Activated naive CD4-positive, alpha-beta T cell treated with anti-CD3 and anti-CD28 coated beads, Interleukin-2, amount 50 U/mL, for 72 hours (primary cell): ENCODE measurements at places on chromosomes 1 and 21.

- peak; percentile 67 for DNase-seq
These were observed 3.9 kb upstream of the PRKCZ start for GRCh38 chr1:2046174-2046917.

DNA sequence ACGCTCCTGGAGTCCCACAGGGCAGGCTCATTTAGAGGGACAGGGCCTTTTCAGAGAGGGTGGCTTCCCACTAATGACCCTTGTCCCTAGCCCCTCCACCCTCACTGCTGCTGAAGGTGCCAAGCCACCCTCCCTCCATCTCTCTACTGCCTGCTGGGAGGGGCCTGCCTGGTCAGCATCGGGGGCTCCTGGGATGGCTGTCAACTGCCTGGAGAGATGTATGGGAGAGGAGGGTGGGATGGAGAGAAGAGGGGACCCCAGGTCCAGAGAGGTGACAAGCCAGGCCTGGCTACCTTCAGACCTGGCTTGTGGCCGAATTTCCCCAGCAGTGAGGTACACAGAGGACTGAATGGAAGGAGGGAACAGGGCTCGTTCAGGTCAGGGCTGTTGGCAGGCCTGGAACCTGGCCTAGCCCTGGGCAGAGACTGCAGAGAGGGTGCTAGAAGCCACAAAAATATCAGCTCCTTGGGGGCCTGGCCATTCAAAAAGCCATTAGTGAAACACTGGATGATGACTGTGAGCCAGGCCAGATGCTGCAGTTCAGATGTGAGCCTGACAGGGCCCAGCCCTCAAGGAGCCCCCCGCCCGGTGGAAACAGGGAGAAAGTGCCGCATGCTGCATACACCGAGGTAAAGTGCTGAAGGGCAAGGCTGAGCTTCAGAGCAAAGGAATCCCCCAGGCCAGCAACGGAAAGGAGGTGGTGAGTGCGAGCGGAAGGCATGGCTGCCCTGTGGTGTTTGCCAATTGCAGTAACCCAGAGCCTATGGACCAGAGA is 20.0 kb downstream of the MMEL1 start:
- DNase-seq: no peak

DNA sequence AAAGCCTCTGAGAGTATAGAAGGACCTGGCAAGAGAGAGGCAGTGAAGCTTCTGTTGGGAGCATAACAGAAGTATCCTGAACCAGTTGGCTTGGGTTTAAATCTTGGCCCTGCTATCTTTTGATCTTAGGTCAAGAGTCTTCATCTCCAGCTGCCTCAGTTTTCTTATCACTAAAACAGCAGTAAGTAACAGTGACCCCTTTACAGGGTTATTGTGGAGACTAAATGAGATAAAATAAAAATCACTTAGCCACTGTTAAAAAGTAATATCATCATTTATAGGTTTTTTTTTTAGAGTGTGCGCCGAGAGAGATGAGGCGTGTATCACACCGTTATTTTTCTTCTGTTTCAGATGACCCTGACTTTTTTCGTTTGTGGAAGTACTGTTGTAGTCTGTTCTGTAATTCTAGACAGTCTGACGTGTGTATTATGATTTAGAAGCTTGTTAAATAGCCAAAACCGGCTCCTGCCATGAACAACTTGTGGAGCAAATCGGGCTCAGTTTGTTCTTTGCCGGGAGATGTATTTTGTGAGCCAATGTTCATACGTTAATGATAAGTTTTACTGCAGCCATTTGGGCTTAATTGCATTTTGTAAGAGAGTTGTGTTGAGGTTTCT is 1.1 kb downstream of the THRAP3 start:
- DNase-seq: no peak

- DNase-seq: no peak
These were observed 52.1 kb upstream of the ERRFI1 start for GRCh38 chr1:8078176-8078671.

GRCh38 chr1:214712737-214713136 is 109.7 kb downstream of the CENPF start:
- no peak for DNase-seq

- DNase-seq: no peak
These were observed 78.6 kb downstream of the MAN1C1 start for GRCh38 chr1:25695090-25695770.

DNA sequence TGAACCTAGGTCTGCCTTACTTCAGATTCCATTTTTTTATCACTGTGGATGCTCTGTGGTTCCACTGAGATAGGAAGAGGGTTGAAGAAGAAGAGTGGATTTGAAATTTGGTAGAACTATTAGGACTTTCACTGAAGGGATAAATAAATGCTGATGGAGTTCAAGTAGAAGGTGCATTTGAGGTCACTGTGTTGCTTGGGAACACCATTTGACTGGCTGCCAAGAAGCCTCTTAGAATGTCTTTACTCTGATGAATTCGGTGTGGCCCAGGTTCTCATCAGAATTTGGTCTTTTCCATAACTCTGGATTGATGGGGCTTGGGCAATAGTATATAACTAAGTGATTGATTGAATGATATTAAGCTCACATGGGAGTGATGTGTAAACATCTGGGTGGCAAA is 11.9 kb downstream of the XPR1 start:
- DNase-seq: no peak

DNA sequence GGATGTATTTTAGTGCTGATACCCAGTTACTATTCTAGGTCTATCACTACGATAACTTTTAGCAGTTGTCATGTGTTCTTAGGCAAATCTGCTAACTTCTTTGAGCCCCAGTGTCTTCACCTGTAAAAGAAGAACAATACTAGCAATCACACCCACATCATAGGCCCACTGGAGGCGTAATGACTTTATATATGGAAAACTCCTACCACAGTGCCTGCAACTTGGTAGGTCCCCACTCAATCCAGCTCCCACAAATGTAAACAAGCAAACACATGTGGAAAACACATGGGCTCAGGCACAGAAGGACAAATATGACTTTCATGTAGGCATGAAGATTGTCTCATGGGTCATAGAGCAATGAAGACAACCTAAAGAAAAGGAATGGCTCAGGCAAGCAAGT is 115.8 kb downstream of the TBX19 start:
- DNase-seq: no peak

DNA sequence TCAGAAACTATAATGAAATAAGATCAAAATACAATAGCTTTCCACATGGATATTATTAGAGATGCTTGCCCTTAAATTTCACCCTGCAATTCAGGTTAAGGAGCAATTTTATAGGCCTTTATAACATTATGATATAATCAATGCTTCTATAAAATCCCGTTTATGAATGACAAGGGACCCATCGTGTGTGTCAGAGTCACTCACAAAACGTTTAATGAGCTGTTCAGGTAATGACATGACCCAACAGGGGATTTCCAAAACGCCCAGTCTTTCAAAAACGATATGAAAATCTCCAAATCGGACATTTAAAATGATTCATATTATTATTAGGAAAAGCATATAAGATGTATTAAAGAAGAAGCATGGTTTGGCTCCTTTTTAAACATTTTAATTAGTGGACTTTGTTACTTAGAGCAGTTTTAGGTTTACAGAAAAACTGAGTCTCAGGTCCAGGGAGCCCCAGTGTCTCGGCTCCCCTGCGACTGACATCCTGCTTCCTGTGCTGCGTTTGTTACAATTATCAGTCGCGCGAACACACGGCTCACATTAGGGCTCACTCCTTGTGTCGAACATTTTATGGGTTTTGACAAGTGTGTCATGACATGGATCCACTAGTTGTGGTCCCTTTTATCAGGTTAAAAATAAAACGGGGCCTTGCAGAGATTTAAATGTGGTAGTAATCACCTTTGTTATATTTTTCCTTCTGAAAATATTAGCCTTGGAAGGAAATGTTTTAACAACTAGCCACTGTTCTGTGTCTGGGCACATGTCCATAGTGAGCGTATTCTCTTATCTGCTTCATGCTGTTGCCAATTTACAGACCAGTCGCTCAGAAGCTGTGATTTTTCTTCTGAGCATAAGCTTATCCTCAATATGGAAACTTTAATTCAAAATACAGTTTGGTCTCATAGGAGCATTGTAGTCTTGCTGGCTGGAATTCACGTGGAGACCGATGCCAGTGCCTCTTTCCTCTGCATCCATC is 52.0 kb upstream of the POFUT2 start:
- DNase-seq: no peak

DNA sequence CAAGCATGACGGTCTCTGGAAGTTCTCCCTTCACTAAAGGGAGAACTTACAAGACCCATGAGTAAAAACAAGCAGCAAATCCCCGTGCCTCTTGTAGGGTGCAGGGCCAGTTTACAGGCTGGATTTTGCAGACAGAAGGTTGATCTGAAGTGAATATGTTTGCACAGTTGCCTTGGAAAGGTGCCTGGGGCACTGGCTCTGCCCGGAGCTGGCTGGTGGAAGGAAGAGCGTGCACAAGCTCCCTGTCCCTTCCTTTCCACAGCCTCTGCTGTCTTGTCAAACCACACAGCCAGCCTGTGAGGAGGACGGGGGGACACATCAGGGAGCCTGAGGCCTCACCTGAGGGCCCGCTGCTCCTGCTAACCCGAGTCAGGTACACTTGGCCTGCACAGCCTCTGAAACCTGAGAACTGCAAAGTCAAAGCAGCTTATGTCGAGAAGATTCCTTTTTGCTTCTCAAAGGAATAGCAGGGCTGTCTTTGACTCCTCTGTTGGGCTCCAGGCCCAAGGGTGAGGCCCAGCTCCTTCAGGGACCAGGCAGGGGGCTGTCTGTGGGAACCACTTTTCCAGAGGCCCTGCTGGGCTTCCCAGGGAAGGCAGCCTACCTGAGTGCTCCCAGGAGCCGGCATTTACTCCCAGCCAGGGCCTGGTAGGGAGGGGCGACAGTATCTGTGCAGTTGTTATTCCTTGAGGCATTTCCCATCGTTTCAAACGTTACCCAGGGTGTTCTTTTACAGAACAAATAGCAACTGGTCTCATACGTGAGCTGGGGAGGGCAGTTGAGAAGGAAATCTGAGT is 251.5 kb downstream of the SIPA1L2 start:
- DNase-seq: no peak

- no peak for DNase-seq
These were observed 41.8 kb downstream of the PTAFR start for GRCh38 chr1:28134651-28135207.

GRCh38 chr21:37528150-37528937 is 161.8 kb downstream of the DYRK1A start:
- DNase-seq: no peak

DNA sequence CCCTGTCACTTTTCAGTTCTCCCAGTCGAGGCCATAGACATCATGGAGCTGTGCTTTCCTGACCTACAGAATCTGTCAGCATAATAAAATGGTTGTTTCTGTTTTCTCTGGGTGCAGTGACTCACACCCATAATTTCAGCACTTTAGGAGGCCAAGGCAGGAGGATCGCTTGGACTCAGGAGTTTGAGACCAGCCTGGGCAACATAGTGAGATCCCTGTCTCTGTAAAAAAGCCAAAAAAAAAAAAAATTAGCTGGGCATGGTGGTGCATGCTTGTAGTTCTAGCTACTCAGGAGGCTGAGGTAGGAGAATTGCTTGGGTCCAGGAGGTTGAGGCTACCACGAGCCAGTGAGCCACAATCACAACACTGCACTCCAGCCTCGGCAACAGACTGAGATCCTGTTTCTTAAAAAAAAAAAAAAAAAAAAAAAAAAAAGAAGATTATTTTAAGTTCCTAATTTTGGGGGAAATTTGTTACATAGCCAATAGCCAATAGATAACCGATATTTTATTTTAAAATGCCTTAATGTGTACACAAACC is 196.2 kb downstream of the ADSS2 start:
- DNase-seq: no peak

DNA sequence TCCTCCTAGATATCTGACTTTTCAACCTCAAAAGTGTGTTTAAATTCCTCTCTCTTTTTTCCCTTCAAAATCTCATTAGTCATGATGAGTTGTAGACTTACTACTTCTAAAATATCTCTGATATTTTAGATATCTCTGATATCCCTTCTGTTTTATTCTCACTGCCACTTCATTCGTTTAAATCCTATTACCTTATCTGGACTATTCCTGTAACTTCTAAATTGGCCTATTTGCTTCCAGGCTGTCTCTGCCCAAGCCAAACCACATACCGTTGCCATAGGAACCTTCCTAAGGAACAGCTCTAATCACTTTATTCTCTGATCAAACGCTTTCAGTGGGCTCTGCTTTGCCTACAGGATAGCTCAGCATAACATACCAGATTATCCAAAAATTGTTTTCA is 333.1 kb upstream of the CHRM3 start:
- DNase-seq: no peak

- DNase-seq: no peak
These were observed at the start of gene CCDC18 for GRCh38 chr1:93180723-93181613. TSS of gene CCDC18 (plus strand) at chr1:93180724. CDS start at chr1:93183362, 2,638 bp downstream.

DNA sequence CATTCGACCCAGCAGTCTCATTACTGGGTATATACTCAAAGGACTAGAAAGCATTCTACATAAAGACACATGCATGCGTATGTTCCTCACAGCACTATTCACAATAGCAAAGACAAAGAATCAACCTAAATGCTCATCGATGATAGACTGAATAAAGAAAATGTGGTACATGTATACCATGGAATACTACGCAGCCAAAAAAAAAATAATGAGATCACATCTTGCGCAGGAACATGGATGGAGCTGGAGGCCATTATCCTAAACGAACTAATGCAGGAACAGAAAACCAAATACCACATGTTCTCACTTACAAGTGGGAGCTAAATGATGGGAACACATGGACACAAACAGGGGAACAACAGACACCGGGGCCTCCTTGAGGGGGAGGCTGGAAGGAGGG is 43.7 kb downstream of the ELF3 start:
- DNase-seq: no peak

GRCh38 chr1:119431836-119432235 is 16.9 kb downstream of the HSD3B2 start:
- DNase-seq: no peak

DNA sequence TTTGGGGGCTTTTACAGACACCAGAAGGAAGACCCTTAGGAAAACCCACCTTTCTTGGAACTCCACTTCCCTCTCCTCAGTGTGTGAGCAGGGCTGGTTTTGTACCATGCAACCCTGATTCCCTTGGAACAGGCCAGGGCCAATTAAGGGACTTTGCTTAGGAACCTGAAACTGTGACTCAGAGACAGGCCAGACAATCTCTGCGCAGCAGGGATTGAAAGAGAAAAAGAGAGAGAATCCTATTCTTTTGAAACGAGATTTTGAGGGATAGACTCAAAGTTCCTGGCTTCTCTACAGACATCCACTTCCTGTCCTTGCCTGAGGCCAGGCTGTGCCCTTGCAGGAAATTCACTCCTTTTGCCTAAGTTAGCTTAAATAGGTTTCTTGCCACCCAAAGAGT is 23.1 kb upstream of the C1orf198 start:
- no peak for DNase-seq

DNA sequence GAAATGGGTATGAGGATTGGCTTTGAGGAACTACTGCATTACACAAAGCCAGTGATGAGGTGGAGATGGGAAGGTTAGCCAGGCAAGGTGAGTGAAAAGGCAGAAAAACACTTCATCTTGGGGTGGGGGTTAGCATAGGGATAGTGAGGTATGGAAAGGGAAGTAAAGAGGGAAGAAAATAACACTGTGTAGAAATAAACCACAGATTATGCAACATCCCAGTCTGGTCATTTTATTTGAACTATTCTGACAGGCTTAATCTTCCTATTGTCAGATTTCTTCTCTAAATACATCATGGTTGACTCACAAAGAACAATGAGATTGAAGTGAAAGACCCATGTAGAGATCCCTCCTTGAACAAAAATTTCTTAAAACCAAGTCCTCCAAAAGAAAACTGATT is 640.2 kb downstream of the PTPRC start:
- DNase-seq: no peak

GRCh38 chr21:44329971-44330681 is 9.1 kb downstream of the CFAP410 start:
- DNase-seq: no peak

GRCh38 chr1:183911285-183911684 is 106.4 kb downstream of the RGL1 start:
- DNase-seq: no peak

GRCh38 chr1:169106921-169107602 is 572 bp downstream of the ATP1B1 start:
- no peak for DNase-seq
